ENCODE measurements at places on chromosomes 5 and 9. TPM values are rescaled to one million over a fixed set of nuclear protein-coding genes. Genes with fewer than 3 reads are reported as not detected.

The TSSK1B gene
- not detected for total RNA-seq

DNA sequence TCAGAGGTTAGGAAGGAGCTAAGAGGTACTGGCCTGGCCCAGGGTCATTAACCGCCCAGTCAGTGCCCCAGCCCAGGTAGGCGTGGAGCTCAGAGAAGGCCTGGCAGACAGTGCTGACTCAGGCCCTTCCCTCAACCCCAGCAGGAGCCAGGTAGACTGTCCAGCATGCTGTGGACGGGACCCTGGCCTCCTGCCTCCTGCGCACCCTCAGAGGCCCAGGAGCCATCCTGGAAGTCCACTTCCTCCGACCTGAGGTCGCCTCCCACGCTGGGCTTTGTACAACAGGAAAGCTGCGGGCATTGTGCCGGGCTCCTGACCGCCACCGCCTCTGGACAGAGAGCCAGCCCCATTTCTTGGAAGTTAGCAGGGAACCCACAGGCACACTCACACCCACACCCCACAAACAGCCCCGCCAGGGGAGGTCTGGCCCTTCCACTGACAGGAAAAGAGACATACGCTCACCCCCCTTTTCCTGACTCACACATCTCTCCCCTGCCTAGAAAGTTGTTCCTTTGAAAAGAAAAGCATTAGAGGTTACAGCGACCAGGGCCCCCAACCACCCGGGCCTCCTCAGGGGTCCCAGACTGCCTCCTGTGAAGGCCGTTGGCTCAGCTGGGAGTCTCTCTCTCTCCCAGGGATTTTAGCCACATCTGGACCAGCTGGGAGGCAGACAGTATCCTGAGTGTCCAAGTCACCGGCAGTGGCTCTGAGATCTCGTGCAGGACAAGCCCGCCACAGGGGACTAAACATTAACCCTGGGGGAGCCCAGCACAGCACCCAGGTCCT, 7.7 kb downstream of the RALGDS start:
- H3K36me3 ChIP-seq: peaks cover 12% of the 10 kb centered on the region
- no peak overlapping the region for H3K4me3 ChIP-seq
- DNase-seq: no peak
- peak overlapping the region; percentile 29 for H3K27ac ChIP-seq
- peaks cover 27% of the 10 kb centered on the region for H3K4me1 ChIP-seq

DNA sequence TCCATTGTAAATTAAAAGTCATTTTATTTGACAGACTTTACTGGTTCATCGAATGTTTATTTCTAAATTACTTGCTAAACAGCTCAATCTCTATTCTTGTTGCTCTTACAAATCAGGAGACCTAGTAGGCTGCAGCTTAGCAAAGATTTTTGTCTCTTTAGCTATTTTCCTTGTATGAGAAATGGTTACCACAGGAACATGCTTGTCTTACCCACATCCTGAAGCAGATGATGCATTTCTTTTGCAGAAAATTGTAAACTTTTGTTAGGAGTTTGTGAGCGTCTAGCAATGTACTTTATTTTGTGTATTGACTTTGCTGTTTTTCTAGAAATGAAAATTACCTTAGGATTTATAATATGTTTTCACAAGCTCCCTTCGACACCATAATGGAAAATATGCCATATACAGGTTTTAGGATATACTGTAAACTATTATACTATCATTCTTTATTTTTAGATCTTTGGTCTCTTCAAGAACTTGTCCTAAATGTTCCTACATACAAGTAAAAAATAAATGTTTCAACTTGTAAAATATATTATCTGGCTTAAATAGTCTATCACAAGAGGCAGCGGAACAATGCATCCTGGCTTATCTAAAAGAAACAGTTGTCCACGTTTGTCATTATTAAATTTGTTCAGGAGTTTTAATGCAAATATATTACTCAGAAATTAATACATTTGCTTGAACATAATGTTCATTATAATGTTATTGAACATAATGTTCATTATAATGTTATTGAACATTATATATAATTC, 54.1 kb downstream of the SPEF2 start:
- no peak overlapping the region for H3K4me3 ChIP-seq
- no peak for DNase-seq
- H3K27ac ChIP-seq: no peak overlapping the region
- no peaks in the 10 kb centered on the region for H3K36me3 ChIP-seq
- no peaks in the 10 kb centered on the region for H3K4me1 ChIP-seq
- no peaks in the 10 kb centered on the region for H3K27me3 ChIP-seq

- H3K4me3 ChIP-seq: no peak overlapping the region
- no peaks in the 10 kb centered on the region for H3K27me3 ChIP-seq
- H3K27ac ChIP-seq: no peak overlapping the region
- no peak for DNase-seq
- H3K36me3 ChIP-seq: no peaks in the 10 kb centered on the region
- no peaks in the 10 kb centered on the region for H3K4me1 ChIP-seq
These were observed 86.1 kb downstream of the DEPDC1B start for GRCh38 chr5:60613826-60614225.

The CPEB4 gene
- 41.7 TPM for total RNA-seq

The PAPPA gene
- total RNA-seq: 1.2 TPM

The FOXD4 gene
- total RNA-seq: not detected

DNA sequence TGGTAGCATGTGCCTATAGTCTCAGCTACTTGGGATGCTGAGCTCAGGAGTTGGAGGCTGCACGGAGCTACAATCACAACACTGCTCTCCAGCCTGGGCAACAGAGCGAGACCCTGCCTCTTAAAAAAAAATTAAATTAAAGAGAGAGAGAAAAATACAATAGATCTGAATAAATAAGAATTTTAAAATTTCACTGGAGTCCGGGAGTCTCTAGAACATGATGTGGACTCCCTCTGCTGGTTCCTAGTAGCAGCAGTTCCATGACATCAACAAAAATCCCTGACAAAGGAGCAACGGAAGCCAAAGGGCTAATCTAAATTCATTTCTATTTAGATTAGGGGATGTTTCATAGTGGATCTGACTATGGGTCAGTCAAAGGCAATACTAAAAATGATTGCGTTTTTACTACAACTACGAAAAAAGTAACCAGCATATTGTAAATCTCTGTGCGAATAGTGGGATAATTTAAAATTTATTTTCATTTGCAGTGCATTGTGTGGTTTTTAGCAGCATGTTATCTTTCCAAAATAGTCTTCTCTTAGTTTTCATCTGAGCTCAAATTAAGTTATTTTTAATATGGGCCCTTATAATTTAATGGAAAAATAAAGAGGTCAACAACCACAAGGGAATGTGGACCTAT, 6.7 kb downstream of the INIP start:
- no peaks in the 10 kb centered on the region for H3K36me3 ChIP-seq
- no peak for DNase-seq
- H3K27me3 ChIP-seq: no peaks in the 10 kb centered on the region
- no peaks in the 10 kb centered on the region for H3K4me1 ChIP-seq
- no peak overlapping the region for H3K27ac ChIP-seq
- no peak overlapping the region for H3K4me3 ChIP-seq

- DNase-seq: peak; percentile 47
- no peak overlapping the region for H3K4me3 ChIP-seq
- H3K36me3 ChIP-seq: no peaks in the 10 kb centered on the region
- H3K27ac ChIP-seq: no peak overlapping the region
These were observed 40.3 kb upstream of the CDKN2AIPNL start for GRCh38 chr5:134451936-134452505.

DNA sequence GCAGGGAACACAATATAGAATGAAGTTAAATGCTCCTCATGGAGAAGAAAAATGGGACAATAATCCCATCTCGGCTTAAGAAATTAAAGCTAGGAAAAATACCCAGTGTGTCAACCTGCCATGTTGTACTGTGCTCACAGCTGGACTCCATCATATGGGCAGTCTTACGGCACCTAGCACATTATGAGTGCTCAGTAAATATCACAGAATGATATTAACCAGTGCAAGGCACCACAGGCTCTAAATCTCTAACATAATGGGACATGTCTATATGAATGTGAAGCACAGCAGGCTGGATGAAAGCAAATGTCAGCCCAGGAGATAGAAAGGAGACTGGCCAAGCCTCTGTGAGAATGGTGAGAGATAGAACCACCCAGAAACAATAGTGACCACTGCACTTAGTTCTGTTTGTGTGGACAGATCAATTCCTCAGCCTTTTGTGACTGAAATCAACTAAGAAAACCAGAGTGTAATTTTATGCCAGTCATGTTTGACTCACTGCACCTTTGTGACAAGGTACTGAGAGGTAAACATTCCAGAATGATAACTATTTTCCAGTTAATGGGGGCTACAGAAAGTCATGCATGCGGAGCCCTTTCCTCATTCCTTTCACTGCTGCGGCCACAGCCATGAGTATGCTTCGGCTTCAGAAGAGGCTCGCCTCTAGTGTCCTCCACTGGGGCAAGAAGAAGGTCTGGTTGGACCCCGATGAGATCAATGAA, 140.4 kb upstream of the CDH6 start:
- no peak for DNase-seq
- no peak overlapping the region for H3K4me3 ChIP-seq
- no peak overlapping the region for H3K27ac ChIP-seq
- H3K36me3 ChIP-seq: no peaks in the 10 kb centered on the region
- no peaks in the 10 kb centered on the region for H3K27me3 ChIP-seq

GRCh38 chr5:17118631-17119030, 98.8 kb upstream of the BASP1 start:
- no peaks in the 10 kb centered on the region for H3K4me1 ChIP-seq
- peak overlapping the region; percentile 44 for H3K27ac ChIP-seq
- H3K27me3 ChIP-seq: no peaks in the 10 kb centered on the region
- peak; percentile 67 for DNase-seq
- H3K4me3 ChIP-seq: no peak overlapping the region

The IL3 gene
- 0.25 TPM for total RNA-seq

GRCh38 chr5:108079753-108080152, 302.1 kb downstream of the FBXL17 start:
- no peak for DNase-seq
- no peaks in the 10 kb centered on the region for H3K27me3 ChIP-seq
- no peaks in the 10 kb centered on the region for H3K4me1 ChIP-seq
- no peak overlapping the region for H3K4me3 ChIP-seq

GRCh38 chr5:169870211-169870610, 110.1 kb downstream of the INSYN2B start:
- DNase-seq: no peak
- no peaks in the 10 kb centered on the region for H3K36me3 ChIP-seq
- no peaks in the 10 kb centered on the region for H3K4me1 ChIP-seq
- no peak overlapping the region for H3K4me3 ChIP-seq
- H3K27me3 ChIP-seq: no peaks in the 10 kb centered on the region

- H3K4me1 ChIP-seq: peaks cover 3% of the 10 kb centered on the region
- no peak overlapping the region for H3K4me3 ChIP-seq
- H3K27ac ChIP-seq: no peak overlapping the region
These were observed 6.2 kb downstream of the OXCT1 start for GRCh38 chr5:41863871-41864486.

DNA sequence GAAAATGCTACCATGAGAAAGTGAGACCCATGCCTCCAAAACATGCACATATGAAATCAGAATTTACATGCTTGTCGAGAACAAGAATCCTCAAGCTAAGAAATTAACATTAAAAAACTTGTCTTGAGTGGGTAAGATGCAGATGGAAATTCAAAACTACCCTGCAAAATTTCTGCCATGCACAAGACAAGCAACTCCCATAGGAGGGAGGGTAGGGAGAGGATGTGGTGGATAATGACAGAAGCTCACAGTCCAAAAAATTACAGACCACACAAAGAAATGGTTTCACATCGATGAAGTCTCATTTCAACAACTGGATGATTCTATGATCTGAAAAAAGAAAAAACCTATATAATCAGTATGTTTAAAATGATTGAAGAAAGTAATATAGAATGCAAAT, 319.9 kb upstream of the PTGER4 start:
- no peaks in the 10 kb centered on the region for H3K27me3 ChIP-seq
- H3K27ac ChIP-seq: no peak overlapping the region
- H3K4me3 ChIP-seq: no peak overlapping the region
- no peak for DNase-seq
- H3K4me1 ChIP-seq: no peaks in the 10 kb centered on the region
- no peaks in the 10 kb centered on the region for H3K36me3 ChIP-seq

The NFIB gene
- total RNA-seq: 54.0 TPM

- peaks cover 7% of the 10 kb centered on the region for H3K4me1 ChIP-seq
- no peak overlapping the region for H3K4me3 ChIP-seq
- no peak for DNase-seq
- no peaks in the 10 kb centered on the region for H3K36me3 ChIP-seq
These were observed 4.9 kb downstream of the TSPAN17 start for GRCh38 chr5:176652136-176652535.

- DNase-seq: peak; percentile 48
- peaks cover 23% of the 10 kb centered on the region for H3K4me1 ChIP-seq
- peak overlapping the region; percentile 26 for H3K4me3 ChIP-seq
- peak overlapping the region; percentile 58 for H3K27ac ChIP-seq
These were observed 158.7 kb upstream of the IER5L start for GRCh38 chr9:129336601-129337331.

GRCh38 chr5:171335616-171336015, 26.6 kb downstream of the TLX3 start:
- H3K36me3 ChIP-seq: no peaks in the 10 kb centered on the region
- H3K4me1 ChIP-seq: no peaks in the 10 kb centered on the region
- no peak overlapping the region for H3K4me3 ChIP-seq
- no peak for DNase-seq

The STPG3 gene
- total RNA-seq: not detected

The CMYA5 gene
- total RNA-seq: 0.30 TPM

DNA sequence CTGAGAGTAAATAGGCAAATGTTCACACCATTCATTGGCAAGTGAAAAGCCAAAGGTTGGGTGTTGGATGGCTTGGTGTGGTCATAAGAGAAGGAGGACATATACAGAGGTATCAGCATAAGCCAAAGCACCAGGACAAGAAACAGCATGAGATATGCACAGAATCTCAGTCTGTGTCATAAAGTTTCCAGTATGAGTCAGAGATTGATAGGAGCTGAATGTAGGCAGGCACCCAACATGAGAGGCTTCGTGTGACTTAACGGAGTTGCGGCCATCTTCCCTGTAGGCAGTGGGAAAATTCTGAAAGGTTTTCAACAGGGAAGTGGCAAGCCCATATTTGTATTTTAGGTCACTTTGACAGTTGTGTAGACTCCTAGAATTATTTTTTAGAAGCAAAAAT, 54.5 kb downstream of the SNCAIP start:
- no peak overlapping the region for H3K4me3 ChIP-seq
- H3K36me3 ChIP-seq: no peaks in the 10 kb centered on the region
- no peaks in the 10 kb centered on the region for H3K27me3 ChIP-seq
- H3K4me1 ChIP-seq: no peaks in the 10 kb centered on the region
- no peak for DNase-seq

- no peak overlapping the region for H3K27ac ChIP-seq
- no peaks in the 10 kb centered on the region for H3K4me1 ChIP-seq
- no peaks in the 10 kb centered on the region for H3K36me3 ChIP-seq
- no peaks in the 10 kb centered on the region for H3K27me3 ChIP-seq
- DNase-seq: no peak
- H3K4me3 ChIP-seq: no peak overlapping the region
These were observed 49.5 kb downstream of the DENND1A start for GRCh38 chr9:123880420-123880819.

The GARNL3 gene
- total RNA-seq: 5.1 TPM

All from colonic mucosa (tissue), 4 donors.